ENCODE measurements at places on chromosomes 5 and 9.

DNA sequence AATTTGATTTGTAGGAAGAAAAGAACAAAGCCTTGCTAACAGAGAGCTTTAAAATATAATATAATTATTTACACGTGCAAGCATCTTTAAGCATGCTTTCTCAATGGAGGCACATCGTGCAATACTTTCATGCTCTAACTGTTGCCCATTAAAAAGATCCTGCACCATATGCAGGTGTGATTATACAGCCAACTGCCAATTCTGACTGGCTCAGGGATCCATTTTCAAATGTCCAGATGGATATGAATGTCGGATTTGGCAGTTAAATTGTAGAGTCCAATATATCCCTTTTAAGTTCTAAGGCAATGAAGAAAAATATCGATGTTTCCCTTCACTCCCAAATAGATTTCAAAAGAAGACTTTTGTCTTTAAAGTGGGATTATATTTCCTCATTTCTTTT is 416.4 kb upstream of the CD180 start:
- no peak for DNase-seq

GRCh38 chr5:78574731-78575161 is 73.8 kb downstream of the LHFPL2 start:
- no peak for DNase-seq

DNA sequence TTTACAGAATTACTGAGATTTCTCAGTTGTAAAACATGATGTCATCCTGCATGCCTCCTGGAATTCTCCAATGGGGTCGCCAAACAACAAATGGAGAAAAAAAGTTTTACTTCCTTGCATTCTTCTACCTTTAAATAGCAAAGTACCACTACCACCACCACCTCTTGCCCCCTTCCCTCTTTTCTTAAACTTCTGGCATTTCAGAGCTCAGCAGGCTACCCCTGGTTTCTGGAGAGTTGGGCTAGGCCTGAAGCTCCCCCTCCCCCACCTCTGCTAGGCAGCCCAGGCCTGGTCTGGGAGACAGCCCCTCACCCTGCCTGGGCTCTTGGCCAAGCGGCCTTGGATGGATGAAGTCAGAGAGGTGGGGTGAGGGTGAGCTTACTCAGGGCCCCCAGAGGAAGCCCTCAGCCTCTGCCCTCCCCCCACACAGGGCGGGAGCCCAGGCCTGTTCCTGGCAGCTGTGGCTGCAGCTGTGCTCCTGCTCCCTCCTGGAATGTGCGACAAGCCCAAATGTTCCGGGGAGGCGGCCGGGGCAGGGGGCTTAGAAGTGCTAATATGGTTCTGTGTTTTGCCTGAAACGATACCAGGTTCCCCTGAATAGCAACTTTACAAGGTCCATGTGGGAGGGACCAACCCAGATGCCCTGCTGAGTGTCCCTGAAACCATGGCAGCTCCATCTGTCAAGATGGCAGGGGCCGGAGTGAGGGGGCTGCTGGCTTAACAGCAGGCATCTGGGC is 6.0 kb upstream of the CCIN start:
- no peak for DNase-seq

DNA sequence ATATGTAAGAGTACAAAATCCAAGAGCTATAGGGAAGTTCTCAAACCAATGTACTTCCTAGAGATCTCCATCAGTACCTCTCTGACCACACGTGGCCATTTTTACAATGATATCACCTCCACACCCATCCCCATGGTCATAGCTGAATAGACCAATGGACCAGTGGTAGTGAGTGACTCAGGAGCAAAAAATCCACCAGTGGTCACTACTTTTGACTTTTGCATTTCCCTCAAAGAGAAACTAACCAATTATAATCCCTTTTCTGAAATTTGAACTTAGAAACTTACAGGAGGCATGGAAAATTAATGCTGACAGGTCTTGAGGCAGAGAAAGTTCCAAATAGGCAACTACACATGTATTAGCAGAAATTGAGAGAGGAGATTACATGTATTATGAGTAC is 238.4 kb downstream of the TRPM3 start:
- DNase-seq: no peak

DNA sequence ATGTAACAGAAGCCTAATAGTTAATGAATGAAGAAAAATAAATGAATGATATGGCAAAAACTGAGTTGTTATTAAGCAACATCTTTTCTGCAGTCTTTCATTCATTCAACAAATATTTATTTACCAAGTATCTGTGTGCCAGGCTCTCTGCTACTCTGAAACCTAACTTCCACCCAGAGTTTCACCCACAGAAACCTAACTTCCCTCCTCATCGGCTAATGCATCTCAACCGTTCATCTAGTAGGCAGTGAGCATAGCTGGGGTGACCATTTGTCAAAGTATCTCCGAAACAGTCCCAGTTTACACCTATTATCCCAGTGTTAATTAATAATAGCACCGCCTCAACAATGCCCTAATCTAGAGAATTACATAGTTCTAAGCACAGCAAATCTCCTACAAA is 1.5 kb downstream of the TTC39B start:
- DNase-seq: no peak
